ENCODE measurements at places on chromosomes 5 and 9.

- DNase-seq: no peak
These were observed 18.8 kb downstream of the ZBTB34 start for GRCh38 chr9:126879288-126879687.

DNA sequence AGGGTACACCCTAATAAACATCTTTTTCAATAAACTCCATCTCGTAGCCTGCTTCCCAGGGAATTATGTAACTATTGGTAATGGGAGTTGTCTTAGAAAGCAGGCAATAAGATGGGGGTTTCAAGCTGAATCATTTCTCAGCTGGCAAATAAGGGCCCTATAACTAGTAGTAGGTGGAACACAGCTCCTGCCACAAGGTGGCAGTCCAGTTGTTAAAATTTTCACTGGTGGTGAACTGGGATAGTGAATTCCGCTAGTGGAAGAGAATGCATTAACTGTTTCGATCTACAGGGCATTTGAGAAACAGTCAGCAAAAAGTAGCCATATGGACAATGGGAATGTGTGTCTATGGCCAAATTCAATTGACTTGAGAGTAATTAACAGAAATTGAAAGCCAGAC, 27.7 kb downstream of the PCDHB15 start:
- no peak for DNase-seq

DNA sequence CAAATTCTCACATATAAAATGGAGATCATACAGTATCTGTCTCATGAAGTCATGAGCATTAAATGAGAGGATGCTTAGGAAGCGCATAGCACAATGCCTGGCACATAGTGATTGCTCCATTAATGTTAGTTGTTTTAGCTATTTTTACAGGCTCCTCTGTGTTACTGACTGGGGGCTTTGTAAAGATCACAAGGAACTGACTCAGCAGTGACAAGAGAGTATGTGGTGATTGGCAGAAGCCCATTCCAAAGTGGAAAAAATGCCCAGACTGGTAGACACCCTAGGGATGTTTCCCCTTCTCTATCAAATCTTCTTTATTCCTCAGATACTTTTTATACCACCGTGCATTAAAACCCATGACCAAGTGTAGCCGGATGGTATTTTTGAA, 33.5 kb downstream of the ABLIM3 start:
- DNase-seq: no peak

GRCh38 chr5:109253262-109253661, 156.5 kb downstream of the PJA2 start:
- no peak for DNase-seq

DNA sequence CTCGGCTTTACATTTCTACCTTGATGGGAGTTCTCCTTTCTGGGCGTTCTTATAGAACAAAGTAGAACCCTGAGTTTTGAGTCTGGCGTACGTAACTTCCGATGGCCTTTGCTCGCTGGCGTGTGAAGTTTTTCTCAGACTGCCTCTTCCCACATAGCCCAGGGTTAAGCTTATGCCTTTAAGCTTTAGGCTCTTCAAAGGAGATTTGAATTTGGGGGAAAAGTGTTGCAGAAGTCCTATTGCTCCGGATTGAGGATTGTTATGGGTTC, 13.7 kb upstream of the FBP2 start:
- no peak for DNase-seq

DNA sequence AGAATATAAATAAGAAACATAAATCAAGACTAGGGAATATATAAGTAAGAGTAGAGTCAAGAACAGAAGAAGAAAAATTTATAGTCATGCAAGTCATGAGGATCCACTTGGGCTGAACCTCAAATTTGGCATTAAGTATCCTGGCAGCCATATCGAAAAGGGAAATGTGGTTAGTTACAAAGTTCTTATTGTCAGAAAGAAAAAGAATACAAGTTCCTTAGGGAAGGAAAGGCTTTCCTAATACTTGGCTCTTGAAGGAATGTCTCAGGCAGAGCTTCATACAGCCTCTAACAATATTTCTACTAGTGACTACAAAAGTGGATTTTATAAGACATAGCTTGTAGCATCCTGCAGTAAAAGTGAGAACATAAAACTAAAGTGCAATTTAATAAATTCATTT, 45.4 kb downstream of the TMEM252 start:
- DNase-seq: no peak

GRCh38 chr9:101246691-101247090, 138.1 kb downstream of the BAAT start:
- no peak for DNase-seq

DNA sequence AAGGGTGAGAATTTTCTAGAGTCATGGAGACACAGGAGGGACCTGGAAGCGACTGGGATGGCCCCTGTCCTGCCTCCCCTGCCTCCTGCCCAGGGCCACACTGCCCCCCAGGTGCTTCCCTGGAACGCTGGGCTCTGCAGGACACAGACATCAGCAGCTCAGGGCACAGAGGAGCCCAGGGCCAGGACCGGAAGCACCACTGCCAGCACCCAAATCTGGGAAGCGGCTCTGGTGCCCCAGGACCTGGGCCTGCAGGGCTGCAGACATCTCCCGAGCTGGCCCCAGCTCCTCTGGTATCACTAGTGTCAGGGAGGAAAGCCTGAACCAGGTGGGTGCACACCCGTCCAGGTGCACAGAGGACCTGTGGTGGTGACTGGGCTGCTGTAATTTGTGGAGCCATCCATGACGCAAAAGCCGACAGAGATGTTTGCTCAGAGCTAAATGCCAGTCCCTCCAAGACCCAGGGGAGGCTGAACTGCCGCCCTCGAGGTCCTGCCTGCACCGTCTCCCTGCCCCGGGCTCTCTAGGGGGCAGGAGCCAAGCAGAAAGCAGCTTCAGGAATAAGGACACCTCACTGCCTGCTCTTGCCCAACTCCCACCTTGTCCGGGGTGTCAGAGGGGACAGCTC, 46.0 kb upstream of the SIMC1 start:
- DNase-seq: no peak

DNA sequence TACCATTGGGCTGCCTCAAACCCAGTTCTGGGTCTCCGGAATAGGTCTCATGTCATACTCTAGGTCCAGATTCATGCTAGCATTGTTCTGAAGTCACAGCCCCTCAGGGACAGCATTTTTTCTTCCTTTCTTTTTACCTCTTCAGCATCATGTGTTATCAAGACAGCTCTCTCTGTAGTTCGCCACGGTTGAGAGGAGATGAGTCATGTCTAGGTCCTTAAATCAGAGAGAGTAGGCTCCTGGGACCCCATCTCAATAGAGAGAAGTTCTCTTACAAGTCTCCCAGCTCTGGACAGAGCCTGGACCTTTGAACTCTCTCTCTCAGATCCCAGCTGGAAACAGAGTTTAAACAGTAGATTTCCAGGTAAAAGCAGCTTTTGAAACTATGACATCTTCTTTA, 332.4 kb upstream of the CD180 start:
- no peak for DNase-seq

DNA sequence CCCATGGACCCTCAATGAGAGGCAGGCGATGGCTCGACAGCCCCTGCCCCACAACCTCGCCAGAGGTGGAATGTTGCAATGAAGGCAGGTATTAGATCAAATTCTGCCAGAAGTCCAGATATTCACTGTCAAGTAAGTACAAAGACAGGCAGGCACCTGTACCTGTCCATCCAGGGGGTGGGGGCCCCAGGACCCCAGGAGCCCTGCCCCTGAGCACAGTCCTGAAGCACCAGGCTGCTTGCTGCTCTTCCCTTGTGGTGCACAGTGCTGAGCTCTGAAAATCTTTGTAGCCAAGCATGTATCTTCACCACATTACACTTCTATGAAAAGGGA, 26.2 kb upstream of the HMCN2 start:
- no peak for DNase-seq

GRCh38 chr5:39765366-39765765, 340.6 kb upstream of the DAB2 start:
- no peak for DNase-seq

DNA sequence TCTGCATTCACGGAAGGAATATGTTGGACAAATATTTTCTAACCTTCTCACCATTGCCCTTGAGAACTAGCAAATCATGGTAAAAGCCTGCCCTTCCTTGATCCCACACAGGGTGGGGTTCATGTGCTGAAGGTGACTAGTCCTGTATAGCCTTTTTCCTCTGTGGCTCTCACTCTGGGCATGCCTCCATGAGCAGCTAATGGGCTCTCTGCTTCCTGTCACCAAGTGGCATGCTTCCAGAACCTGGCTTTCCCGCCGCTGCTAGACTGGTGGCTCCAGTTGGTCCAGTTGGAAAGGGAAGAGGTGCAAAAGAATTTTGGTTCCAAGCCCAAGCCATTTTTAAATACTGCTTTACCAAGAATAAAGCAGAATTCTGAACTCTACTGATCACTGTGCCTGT, 35.5 kb downstream of the FBXO10 start:
- DNase-seq: no peak

DNA sequence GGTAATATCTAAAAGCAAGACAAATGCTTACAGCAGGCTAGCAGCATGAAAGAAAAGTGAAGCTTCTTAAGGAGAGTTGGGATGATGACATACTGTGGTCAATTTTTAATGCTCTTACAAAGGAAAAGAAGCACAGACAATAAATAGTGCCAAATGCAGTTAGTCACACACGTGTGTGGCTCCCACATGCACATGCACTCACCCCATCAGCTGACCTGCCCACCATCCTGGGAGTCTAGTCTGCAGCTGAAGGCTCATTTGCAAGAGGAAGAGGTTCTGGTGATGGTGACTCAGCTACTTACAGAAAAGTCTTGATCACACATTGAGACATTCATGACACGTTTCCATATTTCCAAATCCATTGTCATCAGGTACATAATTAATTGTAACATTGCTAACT, 129.3 kb downstream of the MRPL36 start:
- no peak for DNase-seq

DNA sequence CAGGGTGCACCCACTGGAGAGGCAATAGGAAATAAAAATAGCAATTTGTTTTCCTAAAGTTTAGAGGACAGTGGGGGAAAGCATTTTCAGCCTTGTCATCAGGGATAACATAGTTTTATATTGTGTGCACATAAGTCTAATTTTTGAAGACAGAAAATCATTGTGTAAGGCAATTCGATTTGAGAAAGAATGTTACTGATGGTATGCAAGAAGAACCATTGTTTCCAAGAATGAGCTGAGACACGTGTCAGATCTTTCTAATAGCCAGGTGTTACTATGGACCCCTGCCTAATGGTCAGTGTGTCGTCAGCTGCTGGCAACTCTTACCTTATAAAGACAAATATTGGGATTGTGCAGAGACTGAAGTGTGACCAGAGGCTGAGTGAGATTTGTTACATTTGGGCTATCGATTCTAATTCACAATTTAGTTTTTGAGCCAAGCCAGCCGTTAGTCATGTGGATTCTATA, 67.1 kb upstream of the PPP2R2B start:
- DNase-seq: no peak

DNA sequence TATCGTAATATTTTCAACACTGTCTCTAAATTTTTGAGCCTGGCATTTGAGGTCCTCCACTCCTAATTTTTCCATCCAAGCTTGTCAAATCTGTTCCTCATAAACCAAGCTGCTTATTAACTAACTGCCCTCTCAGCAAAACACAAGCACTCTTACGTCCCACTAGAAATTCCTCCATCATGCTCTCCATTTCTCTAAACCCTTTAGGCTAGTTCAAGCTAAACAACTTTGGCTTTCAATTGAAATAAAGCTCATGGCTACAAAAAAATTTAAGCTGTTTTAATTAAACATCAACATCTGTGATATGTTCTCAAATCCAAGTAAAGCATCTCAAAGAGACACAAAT, 45.7 kb downstream of the RNF145 start:
- no peak for DNase-seq

GRCh38 chr9:69222970-69223369, 48.9 kb downstream of the TJP2 start:
- no peak for DNase-seq

DNA sequence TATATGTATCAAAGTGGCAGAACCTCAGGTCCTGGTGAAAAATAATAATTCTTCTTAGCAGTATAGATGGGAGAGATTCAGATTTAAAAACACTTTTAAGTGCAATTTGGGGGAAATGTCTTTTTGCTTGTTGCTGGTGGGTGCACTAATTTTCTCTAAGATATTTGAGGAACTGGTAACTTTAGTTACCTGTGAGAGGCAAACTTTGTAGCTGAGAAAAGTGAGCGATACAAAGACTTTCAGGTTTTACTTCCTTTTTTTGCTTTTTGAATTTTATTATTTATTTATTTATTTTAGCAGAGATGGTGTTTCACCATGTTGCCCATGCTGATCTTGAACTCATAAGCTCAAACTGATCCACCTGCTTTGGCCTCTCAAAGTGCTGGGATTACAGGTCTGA, 303.1 kb upstream of the PTGER4 start:
- no peak for DNase-seq

DNA sequence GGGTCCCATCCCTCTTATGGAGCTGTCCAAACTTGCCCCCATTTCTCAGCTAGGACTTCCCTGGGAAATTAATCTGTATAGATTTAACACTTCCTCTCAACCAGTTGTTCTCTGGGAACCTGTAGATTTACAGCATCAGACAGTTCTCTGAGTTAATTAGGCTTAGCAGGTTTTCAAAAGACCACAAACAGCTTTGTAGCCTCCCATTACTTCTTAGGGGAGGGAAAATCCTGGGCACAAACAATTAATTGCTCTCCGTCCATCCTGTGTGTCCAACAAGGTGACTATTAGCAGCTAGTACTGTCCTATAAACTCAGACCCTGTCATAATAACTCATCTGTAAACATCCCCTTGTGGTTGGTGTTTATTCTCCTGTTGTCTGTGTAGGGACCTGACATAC, 197.9 kb downstream of the GOLPH3 start:
- DNase-seq: no peak

DNA sequence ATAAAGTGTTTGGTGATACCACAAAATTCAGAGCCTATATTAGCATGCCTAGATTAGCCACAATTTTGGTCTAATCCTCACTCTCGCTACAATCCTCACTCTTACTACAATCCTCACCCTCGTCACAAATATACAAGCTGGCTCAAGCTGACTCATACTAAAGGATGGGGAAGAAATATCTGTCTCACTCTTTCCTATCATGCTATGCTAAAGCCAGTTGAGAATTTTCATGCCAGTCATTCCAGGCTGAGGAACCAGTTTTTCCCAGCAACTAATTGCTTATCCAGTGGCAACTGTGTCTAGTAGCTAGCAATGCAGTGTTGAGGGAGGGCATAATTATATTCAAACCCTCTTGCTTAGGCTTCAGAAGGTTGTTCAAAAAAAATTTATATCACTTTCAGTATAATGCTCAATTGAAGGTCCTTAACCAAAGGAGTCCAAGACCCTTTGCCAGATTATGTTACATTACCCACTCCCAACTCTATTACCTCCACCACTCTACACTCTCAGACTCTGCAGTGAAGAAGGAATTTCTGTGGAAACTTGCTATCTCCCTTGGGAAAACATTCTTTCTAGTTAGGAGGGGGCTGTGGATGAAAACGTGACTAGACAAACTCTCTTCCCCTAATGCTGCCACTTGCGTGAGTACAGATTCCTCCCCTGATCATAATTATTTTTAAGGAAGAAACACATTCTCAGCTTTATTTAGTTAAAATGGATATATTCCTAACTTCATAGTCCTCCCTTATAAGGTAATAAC, 810.3 kb upstream of the ACO1 start:
- no peak for DNase-seq

- no peak for DNase-seq
These were observed 185.7 kb downstream of the PBX3 start for GRCh38 chr9:125932746-125933455.

Data from cortex of kidney (tissue), 1 donor.